Vagina (tissue), 2 donors: ENCODE measurements at places on chromosomes 2 and 18.

- no peak for DNase-seq
Measured at GRCh38 chr2:103387888-103388287, 626.1 kb downstream of the TMEM182 start.

DNA sequence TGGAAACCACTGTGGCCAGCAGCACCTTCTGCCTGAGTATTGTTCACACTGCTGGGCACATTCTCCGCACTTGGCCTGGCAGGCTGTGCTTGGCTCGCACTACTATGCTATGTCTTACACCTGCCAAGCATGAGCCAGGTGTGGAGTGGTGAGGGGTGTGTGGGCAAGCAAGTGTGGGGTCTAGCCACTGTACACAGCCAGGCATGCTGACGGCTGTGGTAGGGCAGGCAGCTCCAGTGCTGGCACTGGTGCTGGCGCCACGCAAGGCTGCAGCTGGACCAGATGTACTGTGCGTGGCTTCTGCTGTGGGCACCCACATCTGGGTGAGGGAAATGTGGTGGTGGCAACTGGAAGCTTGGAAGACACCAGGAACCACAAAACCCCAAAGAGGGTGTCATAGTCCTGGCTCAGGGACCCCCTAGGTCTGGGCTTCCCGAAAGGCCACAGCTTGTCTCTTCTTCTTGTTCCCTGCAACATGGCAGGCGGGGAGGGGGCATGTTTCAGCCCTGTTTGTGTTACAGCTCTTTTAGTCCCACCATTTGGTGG, 101.5 kb downstream of the ALMS1 start:
- DNase-seq: no peak

DNA sequence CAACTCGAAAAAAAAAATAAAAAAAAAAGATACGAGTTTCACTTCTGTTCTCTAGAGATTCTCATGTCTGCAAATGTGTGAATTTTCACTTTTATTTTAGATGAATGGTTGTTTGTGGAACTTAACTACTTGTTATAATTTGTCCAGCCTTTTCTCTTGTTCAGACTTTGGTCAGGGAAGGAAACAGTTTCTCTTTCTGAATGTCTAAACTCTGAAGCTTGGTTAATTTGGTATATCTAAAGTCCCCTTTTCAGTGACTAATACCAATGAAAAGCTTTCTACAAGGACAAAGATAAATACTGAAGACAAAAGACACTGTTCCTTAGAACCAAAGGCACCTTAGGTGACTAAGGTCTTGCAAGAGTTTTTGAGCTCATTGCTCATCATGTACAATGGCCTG, 144.4 kb upstream of the PIEZO2 start:
- no peak for DNase-seq

GRCh38 chr2:105287692-105288091, 41.8 kb downstream of the TGFBRAP1 start:
- DNase-seq: no peak

DNA sequence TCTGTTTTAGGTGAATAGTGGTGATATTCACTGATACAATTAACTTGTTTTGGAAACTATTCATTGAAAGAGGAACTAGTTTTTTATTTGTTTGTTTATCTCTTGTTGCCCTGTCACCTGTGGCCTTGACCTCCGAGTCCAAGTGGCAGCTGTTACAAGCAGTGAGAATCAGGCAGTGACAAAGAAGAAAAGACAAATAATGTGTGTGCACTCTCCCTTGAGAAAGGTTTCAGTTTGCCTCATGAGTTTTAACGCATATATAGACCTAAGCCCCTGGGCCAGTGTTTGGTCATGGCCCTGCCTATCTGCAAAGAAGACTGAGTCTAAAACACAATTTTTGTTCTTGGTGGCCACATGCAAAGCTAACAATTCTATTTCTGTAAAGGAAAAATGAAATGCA, 15.3 kb downstream of the KYNU start:
- DNase-seq: no peak

DNA sequence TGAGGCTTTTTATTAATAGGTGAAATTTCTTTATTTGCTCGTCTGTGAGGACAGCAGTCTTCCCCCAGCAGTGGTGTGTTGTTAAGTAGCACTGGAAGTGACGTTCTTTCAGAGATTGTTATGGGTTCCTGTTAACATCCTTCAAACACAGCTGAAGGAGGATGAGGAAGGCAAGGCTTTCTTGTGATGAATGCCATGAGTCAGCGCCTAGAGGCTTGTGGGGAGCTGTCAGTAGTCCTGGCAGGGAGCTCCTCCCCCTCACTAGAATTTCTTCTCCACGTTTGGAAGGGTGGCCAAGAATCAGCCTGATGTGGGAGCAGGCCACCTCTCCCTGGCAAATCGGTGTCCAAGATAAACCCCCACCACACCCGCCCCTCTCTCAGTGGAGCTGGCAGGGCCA, 113.2 kb downstream of the ARHGEF4 start:
- no peak for DNase-seq

DNA sequence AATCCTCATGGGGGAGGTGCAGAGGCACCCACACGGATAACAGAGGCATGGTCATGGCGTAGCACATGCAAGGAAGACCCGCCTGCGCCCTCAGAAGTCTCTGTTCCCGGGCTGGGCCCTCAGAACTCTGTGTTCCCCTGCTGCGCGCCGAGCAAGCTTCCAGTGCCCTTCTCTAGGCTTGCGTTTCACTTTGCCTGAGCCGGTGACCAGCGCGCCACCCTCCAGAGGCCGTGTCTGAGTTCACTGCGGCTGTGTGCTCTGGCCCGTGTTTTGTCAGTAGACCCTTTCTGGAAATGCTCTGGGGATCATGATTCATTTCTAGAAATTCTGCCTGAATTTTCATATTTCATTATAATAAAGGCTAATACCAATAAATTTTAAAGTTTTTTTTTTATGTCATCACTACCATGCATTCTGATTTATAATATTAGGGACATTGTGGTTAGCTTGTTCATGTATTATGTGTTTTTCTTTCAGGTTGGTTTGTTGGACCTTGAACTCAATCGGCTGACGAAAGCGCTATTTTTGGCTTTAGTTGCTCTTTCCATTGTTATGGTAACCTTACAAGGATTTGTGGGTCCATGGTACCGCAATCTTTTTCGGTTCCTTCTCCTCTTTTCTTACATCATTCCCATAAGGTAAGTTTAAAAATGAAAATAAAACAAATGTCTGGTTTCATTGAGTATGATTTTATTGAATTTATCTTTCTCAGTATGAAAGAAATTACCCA, 142.7 kb upstream of the NFATC1 start:
- no peak for DNase-seq

GRCh38 chr18:45014047-45014501, 333.4 kb downstream of the SETBP1 start:
- no peak for DNase-seq

DNA sequence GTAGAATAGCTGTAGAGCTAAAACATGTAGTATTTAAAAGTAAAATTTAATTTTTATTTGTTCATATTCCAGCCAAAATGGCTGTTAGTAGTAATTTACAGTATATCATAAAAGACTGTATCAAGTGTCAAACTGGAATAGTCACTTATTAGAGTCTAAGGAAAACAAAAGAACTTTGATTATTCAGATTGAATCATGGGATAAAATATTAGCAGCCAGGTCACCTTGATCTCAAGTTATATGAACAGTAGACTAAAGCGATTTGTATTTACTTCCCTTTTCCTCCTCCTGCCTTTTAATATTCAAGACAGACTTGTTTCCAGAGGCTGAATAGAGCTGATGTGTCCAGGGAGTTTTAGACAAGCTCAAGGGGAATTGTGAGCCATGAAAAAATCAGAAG, 54.4 kb downstream of the PMAIP1 start:
- DNase-seq: no peak

- no peak for DNase-seq
Measured at GRCh38 chr2:239047861-239048260, 200.0 kb downstream of the TWIST2 start.

DNA sequence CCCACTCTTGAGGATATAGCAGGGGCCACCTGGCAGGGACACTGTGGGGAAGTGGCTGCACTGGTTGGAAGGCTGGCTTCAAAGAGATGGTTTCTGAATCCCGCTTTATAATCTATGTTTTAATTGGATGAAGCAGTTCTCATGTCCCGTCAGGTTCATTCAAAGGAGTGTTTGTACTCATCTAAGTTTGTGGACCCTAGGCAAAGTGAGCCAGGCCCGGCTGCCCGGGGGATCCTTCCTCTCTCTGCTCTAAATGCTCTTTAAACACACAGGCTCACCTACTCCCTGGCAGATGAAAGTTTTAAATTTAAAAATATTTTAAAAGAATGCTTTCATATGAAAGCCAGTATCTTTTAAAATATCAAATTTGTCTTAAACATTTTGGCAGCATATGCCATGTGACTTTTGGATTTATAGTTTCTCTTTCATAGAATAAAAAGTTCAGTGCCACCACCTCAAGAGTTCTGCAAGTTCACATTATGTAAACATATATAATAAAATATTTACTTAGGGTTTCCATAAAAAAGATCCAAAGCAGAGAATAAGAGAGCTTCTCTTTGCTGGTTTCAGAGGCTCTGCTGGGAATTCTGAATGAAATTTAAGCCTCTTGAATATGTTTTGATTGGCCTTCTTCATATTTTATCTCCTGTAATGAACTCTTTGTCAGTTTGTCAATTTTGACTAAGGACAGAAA, 143.5 kb upstream of the ALPP start:
- no peak for DNase-seq

DNA sequence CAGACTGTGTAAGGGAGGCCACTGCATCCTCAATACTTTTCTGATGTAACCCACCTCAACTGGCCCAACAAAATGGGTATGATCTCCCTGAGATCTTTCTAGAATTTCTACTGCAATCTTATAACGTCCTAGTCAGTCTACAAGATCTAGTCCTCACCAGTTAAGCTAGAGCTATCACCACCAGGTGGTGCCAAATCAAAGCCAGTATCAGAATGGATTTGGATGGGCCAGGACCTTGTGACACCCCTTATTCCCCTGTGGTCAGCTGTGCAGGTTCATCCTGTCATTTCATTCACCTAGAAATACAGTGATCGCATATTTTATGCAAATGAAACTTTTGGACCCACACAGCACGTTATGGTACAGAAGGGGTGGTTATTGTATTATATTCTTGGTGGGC, 90.3 kb downstream of the OLA1 start:
- DNase-seq: no peak

DNA sequence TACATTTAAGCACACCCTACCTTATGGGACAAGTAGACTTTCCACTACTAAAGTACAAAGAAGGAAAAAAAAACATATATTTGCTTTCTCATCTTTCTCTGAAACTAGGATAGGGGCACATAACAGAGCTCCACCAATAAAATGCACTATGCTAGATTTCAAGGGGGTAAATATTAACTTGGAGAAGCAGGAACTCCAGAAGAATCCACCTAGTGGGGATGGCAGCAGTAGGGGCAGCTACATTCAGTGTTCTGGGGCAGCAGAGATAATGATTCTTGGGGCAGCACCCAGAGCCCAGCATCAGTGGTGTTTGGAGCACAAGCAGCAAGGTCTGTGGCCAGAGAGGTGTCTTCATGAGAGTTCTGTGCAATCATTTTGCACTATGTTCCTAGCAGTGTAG, 64.7 kb downstream of the DTNB start:
- DNase-seq: no peak

DNA sequence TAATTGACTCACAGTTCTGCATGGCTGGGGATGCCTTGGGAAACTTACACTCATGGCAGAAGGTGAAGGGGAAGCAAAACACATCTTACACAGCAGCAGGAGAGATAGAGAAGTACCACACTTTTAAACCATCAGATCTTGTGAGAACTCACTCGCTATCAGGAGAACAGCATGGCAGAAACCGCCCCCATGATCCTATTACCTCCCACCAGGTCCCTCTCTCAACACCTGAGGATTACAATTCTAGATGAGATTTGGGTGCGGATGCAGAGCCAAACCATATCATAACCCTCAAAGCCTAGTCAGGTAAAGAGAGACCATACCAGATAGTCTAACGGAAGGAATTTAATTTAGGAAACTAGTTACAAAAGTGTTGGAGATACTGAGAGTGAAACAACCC, 182.6 kb upstream of the ACVR2A start:
- no peak for DNase-seq

GRCh38 chr2:23429036-23429435, 44.1 kb downstream of the KLHL29 start:
- peak; percentile 69 for DNase-seq

GRCh38 chr2:179479947-179480346, 215.3 kb upstream of the SESTD1 start:
- DNase-seq: no peak

DNA sequence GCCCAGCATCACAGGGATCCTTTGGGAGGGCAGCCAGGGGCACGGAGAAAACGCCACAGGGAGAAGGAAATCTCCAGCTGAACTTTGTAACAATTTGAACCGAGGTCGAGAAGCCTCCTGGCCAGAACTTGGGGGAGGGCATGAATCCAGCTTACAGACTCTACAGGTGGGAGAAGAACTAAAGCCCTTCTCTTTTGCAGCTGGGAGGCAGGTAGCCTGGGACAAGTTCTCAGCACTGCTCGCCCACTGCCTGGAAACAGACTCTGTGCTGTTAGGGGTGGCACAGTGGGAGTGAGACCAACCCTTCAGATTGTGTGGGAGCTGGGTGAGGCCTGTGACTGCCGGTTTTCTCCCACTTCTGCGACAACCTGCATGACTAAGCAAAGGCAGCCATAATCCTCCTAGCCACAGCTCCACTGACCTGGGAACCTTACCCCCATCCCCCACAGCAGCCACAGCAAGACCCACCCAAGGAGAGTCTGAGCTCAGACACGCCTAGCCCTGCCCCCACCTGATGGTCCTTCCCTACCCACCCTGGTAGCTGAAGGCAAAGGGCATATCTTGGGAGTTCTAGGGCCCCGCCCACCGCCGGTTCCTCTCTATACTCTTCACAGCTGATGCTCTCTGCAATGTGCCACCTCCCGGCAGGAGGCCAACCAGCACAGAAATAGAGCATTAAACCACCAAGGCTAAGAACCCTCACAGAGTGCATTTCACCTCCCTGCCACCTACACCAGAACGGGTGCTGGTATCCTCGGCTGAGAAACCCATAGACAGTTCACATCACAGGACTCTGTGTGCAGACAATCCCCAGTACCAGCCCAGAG, 136.0 kb upstream of the SIX2 start:
- no peak for DNase-seq

DNA sequence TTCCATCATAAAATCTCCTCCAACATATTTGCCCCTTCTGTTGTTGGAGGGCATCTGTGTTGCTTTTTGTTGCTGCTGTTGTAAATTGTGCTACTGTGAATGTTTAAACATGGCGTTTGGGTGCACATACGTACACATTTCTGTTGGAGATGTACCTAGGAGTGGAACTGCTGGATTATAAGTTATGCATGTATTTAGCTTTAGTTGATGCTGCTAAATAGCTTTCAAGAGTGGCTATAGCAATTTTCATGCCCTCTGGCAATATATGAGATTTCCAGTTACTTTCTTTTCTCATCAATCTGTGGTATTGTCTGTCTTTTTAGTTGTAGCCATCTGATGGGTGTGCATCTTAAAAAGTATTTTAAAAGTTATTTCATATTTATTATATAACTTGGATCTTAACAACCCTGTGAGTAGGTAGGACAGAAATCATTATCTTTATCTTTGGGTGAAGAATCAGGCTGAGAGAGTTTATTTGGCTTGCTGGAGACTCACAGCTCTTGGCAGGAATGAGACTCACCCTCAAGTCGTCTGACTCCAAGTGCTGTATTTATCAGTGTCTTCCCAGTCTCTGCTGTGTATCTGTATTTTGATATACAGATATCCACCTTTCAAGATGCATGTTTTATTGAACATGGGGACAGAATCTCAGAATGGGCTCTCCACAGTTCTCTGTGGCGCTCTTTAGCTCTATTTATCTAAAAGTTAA, 16.9 kb downstream of the ZNF236 start:
- no peak for DNase-seq

GRCh38 chr2:234300391-234300925, 196.4 kb downstream of the ARL4C start:
- no peak for DNase-seq
